ENCODE measurements at places on chromosomes 2 and 18. TPM values are rescaled to one million over a fixed set of nuclear protein-coding genes. Genes with fewer than 3 reads are reported as not detected.

Gene LIMS3
- total RNA-seq = 4.2 TPM

Gene MYL1
- not detected for total RNA-seq

Gene CCDC141
- total RNA-seq = 0.53 TPM

Gene NEU4
- 0.13 TPM for total RNA-seq

Gene LRRFIP1
- total RNA-seq = 85.9 TPM

Gene DLX1
- total RNA-seq = 1.6 TPM

Gene SERPINB3
- 0.07 TPM for total RNA-seq

Gene SATB2
- 11.7 TPM for total RNA-seq

Gene LHCGR
- total RNA-seq = not detected

Gene IL36B
- not detected for total RNA-seq

Gene TRAF3IP1
- total RNA-seq = 12.0 TPM

Gene SNTG2
- total RNA-seq = 0.07 TPM

Gene CCDC74B
- 5.0 TPM for total RNA-seq

Gene UGT1A1
- total RNA-seq = not detected

Gene SP100
- 111 TPM for total RNA-seq

Measured in smooth muscle cell of the pulmonary artery (primary cell).